AG04450 (cell line): ENCODE measurements at places on chromosomes 3 and 15. TPM values are rescaled to one million over a fixed set of nuclear protein-coding genes. Genes with fewer than 3 reads are reported as not detected.

CCR3 gene
- polyA plus RNA-seq = not detected in 2 replicates

ZCWPW2 gene
- polyA plus RNA-seq = 0.65 and 0.76 TPM in 2 replicates

DISP2 gene
- 0.11 and 0.36 TPM in 2 replicates for polyA plus RNA-seq

SSR3 gene
- polyA plus RNA-seq = 293 and 328 TPM in 2 replicates

HRG gene
- not detected in 2 replicates for polyA plus RNA-seq

ACTRT3 gene
- polyA plus RNA-seq = 2.5 and 2.9 TPM in 2 replicates

RASGRP1 gene
- 1.2 and 1.3 TPM in 2 replicates for polyA plus RNA-seq

RPL22L1 gene
- 121 and 171 TPM in 2 replicates for polyA plus RNA-seq

MME gene
- polyA plus RNA-seq = 51.6 and 61.7 TPM in 2 replicates

SLC24A5 gene
- polyA plus RNA-seq = 0.05 TPM in 1 of 2 replicates, not detected in the other

GOLGA6L7 gene
- polyA plus RNA-seq = not detected in 2 replicates

B3GALNT1 gene
- 8.2 and 8.8 TPM in 2 replicates for polyA plus RNA-seq

IREB2 gene
- 21.5 and 30.4 TPM in 2 replicates for polyA plus RNA-seq

GPR27 gene
- not detected in 2 replicates for polyA plus RNA-seq
